ENCODE measurements at places on chromosomes 16 and 17. TPM values are rescaled to one million over a fixed set of nuclear protein-coding genes. Genes with fewer than 3 reads are reported as not detected.

DNA sequence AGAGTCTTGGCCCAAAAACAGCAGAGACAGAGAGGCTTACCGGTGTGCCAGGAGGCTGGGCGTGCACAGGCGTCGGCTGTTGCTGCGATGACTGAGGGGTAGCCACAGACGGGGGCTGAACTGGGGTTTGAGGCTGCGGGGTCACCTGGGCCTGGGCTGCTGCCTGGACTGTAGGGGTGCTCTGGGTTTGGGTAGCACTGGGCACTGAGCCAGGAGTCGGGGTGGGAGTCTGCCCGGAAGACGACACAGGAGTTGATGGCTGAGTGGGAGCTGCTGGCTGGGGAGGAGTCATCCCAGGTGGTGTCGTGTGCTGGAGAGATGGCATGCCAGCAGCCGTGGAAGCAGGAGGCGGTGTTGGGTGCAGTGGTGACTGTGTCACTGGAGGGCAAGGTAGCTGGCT is 53.2 kb upstream of the TRAP1 start:
- H3K27ac ChIP-seq, result no peak overlapping the region
- no peaks in the 10 kb centered on the region for H3K4me1 ChIP-seq
- H3K27me3 ChIP-seq, result no peaks in the 10 kb centered on the region

DNA sequence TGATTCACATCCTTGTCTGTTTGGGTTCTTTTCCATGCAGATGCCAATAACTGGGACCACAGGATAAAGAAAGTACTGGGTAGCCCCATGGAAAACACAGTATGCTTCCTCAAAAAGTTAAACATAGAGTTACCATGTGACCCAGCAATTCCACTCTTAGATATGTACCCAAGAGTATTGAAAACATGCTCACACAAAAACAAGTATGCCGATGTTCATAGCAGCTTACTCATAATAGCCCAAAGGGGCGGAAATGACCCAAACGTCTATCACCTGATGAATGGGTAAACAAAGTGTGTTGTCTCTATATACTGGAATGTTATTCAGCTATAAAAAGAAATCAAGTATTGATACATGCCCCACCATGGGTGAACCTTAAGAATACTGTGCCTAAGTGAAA is 55.4 kb downstream of the CYB5B start:
- H3K27me3 ChIP-seq, result peaks cover 3% of the 10 kb centered on the region
- H3K4me1 ChIP-seq, result peaks cover 13% of the 10 kb centered on the region
- H3K27ac ChIP-seq, result no peak overlapping the region
- DNase-seq, result no peak
- H3K4me3 ChIP-seq, result no peak overlapping the region
- H3K36me3 ChIP-seq, result peaks cover 2% of the 10 kb centered on the region

GRCh38 chr17:55325406-55325805 is 60.6 kb downstream of the HLF start:
- H3K4me3 ChIP-seq, result no peak overlapping the region
- no peaks in the 10 kb centered on the region for H3K36me3 ChIP-seq
- peaks cover 5% of the 10 kb centered on the region for H3K27me3 ChIP-seq
- no peaks in the 10 kb centered on the region for H3K4me1 ChIP-seq

- no peaks in the 10 kb centered on the region for H3K36me3 ChIP-seq
- no peak overlapping the region for H3K4me3 ChIP-seq
- no peak overlapping the region for H3K27ac ChIP-seq
- H3K27me3 ChIP-seq, result peaks cover 12% of the 10 kb centered on the region
- no peaks in the 10 kb centered on the region for H3K4me1 ChIP-seq
Observed at GRCh38 chr17:20948984-20949777, 93.6 kb downstream of the USP22 start.

The RASD1 gene
- total RNA-seq, result 12.9 TPM
